ENCODE measurements at places on chromosomes 12 and 14.

GRCh38 chr12:59005193-59005955 lies 85.1 kb upstream of the LRIG3 start:
- DNase-seq = no peak

DNA sequence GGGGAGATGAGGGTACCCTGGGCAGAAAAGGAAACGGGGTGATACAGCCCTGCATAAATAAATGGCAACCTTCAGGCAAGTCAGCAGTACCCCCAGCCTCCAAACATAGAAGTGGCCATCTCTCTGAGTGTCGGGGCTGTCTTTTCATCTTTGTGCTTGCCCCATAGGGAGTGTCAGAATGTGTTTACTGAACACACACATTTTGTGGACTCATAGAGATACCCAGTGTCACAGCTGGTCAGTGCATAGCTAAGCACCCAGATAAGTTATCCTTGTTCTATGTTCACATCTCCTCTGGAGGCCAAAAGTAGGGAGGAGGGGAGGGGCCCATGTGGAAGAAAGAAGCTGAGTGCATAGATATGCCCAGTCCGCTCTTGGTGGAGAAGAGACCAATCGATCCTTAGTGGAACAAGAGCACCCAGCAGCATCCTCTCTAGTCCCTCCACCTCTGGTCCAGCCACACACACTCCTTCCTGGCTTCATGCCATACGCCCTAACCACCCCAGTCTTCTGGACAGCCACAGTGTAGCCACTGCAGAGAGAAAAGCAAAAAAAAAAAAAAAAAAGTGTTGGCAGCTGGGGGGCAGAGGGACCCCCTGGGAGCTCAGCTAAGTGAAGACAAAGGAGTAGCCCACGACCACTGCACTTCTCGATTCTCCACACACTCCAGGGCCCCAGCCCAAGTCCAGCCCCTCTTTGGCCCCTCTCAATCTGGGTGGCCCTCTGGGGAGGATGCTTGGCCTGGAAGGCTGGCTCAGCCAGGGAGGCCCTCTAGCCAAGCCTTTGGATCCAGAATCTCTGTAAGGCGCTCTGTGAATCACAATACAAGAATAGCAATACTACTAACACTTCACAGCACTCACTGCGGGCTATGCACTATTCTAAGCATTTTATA lies 2.6 kb downstream of the ITGA7 start:
- no peak for DNase-seq

GRCh38 chr14:58979325-58979724 lies 209.1 kb upstream of the DAAM1 start:
- no peak for DNase-seq

GRCh38 chr12:79206871-79207270 lies 342.3 kb downstream of the SYT1 start:
- no peak for DNase-seq

GRCh38 chr12:128871516-128871892 lies 18.2 kb downstream of the GLT1D1 start:
- DNase-seq = no peak

DNA sequence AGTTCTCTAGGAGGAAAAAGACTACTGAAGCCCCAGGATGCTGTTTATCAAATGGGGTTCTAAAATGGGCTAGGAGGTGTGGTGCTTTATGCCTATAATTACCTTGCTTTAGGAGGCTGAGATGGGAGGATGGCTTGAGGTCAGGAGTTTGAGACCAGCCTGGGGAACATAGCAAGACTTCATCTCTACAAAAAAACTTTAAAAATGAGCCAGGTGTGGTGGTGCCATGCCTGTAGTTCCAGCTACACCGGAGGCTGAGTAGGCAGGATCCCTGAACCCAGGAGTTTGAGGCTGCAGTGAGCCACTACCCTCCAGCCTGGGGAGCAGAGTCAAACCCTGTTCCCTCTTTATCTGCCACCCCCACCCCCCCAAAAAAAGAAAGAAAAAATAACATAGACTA lies 23.3 kb upstream of the SLC2A3 start:
- DNase-seq = no peak

GRCh38 chr12:69610126-69610525 lies 581 bp downstream of the LRRC10 start:
- no peak for DNase-seq

DNA sequence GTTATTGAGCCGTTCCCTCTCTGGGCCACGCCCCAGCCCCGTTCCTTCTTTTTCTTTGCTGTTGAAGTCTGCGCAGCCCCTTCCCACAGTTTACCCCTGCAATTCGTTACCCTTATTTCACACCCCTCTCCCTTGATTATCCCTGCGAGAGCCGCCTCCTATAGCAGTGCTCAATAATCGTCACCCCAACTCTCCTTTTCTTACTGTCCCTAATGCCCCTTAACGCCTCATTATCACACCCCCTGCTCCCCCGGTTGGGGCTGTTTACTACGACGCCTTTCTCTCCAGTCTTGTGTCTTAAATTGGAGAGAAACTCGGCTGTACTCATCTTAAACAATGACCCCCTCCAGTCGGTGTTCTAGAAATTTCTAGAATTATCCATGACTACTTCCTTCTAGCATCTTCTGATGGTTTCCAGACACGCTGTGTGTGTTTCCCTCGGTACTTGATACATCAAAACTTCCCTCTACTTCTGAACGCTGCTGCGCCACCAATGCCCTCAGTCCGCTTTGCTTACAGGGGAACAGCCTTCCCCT lies 713 bp upstream of the FBXL14 start:
- DNase-seq = no peak

- DNase-seq = peak; percentile 63
These were observed 63.1 kb downstream of the ARL6IP4 start for GRCh38 chr12:123043536-123044001.

- DNase-seq = no peak
These were observed 188.5 kb upstream of the KRR1 start for GRCh38 chr12:75699728-75700496.

DNA sequence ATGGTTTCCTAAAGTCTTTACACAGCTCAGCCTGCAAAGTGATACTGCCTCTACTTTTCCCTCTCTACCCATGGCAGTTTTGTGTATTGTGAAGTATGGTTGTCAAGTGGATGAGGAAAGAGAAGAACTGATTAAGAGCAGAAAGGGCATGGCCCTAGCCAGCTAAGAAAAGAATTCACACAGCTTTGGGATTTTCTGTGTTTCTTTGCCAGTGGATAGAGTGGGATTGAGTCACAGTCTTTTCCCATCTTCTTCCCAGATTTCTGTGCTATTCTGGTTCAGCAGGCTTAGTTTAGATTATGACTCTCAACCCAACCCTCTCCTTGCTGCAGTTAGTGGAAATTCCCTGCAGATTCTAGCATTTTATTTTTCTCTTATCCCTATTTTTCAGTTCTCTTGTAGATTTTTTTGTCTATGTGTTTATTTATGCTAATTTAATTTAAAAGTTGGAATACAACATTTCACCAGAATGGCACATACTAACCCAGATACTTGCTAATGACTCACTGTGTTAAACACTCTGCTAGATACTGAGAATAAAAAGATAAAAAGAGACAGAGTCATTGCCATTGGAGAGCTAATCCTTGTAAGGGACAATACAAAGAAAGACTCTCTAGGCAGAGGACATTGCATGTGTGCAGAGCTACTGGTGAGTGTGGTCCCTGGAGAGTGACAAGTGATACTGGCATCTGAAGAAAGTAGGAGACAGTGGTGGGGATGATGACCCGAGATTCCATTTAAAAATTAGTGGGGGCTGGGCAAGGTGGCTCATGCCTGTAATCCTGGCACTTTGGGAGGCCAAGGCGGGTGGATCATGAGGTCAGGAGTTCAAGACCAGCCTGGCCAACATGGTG lies 106.3 kb downstream of the ST8SIA1 start:
- no peak for DNase-seq

- no peak for DNase-seq
These were observed 36.3 kb downstream of the ADGRD1 start for GRCh38 chr12:130990034-130990433.

- DNase-seq = no peak
These were observed 124.8 kb upstream of the WSCD2 start for GRCh38 chr12:108004319-108004718.

DNA sequence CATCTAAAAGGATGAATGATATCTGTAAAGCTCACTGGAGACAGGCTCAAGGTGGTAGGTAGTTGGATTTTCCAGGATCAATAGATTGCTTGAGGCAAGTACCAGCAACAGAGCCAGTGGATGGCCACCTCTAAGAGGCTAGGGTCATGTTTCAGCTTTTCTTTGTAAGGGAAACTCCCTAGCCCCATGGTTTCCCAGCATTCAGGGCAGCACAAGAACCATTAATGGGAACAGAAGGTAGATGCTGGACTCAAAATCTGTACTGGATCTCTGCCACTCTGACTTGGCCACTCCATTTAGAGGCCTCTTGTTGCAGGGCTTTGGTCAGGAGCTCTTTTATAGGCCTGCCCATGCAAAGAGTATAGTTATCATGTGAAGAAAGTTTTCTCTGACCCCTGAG lies 76.1 kb upstream of the DYRK2 start:
- peak; percentile 28 for DNase-seq

DNA sequence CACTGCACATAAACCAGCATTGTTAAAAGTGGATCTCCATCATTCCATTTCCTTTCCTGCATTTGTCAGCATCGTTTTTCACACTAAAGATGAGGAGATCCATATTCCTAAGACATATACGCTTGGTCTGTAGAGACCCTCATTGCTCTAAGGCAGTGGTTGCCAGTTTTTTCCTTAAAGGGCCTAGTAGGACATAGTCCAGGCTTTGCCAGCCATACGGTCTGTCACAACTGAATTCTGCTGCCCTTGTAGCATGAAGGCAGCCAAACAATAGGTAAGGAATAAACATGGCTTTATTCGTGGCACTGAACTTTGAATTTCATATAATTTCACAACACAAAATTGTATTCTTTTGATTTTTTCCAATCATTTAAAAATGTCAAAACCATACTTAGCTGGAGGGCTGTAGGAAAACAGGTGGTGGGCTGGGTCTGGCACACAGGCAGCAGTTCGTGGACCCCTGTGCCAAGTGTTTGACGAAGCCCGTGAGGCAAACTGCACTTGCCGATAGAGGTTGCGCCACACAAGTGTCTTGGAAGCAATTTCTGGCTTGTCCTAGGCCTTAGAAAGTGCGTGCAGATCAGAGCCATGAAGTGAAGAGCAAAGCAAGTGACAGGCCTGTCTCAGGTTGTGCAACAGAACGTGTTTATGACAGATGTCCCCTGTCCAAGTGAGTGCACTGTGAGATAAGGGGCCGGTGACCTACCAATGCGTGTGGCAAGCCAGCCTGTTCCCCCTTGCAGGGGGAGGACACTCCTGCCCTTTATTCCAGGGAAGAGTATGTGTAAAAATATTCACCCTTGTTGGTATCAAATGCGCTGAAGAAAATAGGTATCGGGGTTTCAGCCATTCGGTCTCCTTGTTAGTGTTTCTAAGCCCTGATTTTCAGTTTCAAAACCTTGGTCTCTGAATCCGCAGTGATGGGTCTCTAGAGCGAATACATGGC lies 916 bp upstream of the CHPT1 start:
- DNase-seq = no peak

GRCh38 chr14:61269321-61270083 lies 11.6 kb downstream of the TMEM30B start:
- peak; percentile 85 for DNase-seq

DNA sequence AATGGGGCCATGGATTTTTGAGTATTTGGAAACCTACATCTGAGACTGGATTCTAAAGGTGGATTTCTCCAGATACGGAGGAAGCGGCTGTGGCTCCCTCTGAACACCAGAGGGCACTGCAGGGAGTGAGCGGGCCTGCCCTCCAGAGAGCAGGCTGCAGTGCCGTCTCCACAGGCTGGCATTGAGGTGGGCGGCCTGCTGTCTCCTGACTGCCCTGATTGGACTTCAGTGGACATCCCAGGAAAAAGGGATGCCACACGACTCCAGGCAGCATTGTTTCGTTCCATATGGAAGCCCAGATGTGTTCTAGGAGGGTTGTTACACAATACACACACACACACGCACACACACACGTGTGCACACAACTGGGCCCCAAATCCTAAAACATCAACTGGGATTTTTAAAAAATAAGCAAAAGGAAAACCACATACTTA lies 20.9 kb upstream of the ANO2 start:
- peak; percentile 69 for DNase-seq

DNA sequence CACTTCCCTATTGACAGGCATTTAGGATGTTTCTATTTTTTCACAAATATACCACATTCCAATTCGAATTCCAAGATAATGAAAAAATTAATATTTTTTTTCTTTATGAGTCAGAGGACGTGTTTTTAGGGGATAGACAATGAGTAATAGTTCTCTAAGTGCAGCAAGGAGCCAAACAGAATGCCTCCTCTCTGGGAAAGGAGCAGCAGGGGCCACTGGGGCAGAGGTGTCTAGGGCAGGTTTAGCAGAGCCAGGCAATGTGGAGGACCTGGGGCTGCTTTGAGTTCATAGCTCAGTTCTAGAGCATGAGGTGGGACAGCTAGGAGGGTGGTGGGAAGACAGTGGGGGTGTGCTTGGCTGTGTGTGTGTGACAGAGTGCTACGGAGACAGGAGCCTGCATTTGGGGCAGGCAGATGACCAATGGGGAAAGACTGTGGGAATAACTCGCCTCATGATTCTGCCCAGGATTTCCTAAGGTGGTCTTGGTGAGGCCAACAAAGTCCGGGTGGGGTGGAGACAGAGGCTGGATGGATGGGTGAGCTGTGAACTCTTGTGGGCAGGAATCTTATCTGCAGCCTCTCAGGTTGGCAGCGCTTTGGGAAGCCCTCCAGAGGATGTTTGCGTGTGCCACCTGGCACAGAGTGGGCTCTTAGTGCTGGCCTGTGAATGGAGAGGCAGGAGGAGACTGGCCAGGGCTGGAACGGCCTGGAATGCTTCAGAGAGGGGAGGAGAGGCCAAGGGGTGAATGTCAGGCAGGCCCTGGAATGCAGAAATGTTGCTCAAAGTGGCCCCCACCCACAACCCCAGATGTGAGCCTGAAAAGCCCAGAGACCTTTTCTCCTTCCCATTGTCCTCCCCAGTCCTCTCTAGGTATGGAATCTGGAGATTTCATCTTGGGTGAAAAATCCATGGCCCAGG lies 2.4 kb upstream of the KRT7 start:
- DNase-seq = no peak

DNA sequence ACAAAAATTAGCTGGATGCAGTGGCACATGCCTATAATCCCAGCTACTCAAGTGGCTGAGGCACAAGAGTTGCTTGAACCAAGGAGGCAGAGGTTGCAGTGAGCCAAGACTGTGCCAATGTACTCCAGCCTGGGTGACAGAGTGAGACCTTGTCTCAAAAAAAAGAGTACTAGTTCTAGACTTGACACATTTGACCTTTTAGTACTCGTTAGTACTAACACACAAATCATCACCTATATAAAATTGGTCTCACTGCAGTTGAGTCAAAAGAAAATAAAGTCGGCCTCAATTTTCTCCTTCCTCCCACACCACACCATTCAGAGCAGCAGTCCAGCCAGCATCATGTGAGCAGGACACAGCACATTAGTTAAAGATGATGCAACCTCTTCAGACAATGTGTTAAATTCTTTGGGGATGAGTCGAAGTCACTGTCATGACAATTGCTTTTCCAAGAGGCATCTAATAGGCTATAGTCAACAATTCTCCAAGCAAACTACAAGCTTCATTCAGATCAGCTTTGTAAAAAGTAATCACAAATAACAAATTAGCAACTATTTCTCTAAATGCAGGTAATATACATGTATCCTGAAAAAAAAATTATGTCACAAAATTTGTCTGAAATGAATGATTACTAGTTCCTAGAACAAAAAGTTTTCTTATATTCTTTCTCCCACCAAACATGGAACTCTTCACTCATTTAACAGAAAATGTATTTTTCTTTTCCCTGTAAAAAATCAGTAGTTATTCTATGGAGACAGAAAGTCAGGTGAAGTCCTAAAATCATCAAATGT lies 55.6 kb downstream of the CLIP1 start:
- DNase-seq = peak; percentile 90

GRCh38 chr14:91270619-91271018 lies 26.1 kb upstream of the GPR68 start:
- DNase-seq = no peak

GRCh38 chr14:96929950-96930349 lies 132.8 kb downstream of the VRK1 start:
- DNase-seq = no peak

Data from SK-MEL-5 (cell line).